ENCODE measurements at places on chromosomes 5 and 9. TPM values are rescaled to one million over a fixed set of nuclear protein-coding genes. Genes with fewer than 3 reads are reported as not detected.

- no peak overlapping the region for H3K27ac ChIP-seq
- no peak for DNase-seq
- no peaks in the 10 kb centered on the region for H3K36me3 ChIP-seq
- H3K27me3 ChIP-seq = no peaks in the 10 kb centered on the region
- no peaks in the 10 kb centered on the region for H3K4me1 ChIP-seq
Observed at GRCh38 chr9:121818016-121818661, 166.7 kb downstream of the DAB2IP start.

DNA sequence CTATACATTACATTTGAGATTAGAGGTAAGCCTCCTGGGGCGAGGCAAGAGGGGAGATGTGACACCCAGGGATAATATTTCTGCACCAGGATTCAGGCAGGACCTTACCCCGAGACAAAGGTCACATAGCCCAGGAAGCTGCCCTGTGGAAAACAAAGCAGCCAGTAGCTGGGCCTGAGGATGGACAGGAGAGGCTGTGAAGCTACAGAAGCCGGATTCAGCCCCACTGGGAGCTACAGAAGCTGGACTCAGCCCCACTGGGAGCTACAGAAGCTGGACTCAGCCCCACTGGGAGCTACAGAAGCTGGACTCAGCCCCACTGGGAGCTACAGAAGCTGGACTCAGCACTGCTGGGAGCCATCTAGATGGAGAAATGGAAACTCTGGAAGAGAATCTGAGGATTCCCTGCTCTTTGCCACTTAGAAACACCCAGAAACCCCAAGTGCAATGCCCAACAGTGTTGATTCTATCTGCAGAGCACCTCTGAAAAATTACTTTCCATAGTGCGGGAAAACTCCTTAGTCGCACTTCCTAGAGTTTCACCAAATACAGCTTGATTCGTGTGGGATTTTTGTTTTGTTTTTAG lies 46.5 kb upstream of the ZFR start:
- no peak overlapping the region for H3K27ac ChIP-seq
- no peaks in the 10 kb centered on the region for H3K27me3 ChIP-seq
- no peak overlapping the region for H3K4me3 ChIP-seq
- no peaks in the 10 kb centered on the region for H3K36me3 ChIP-seq
- no peaks in the 10 kb centered on the region for H3K4me1 ChIP-seq

GRCh38 chr5:111262153-111262552 lies 38.0 kb downstream of the CAMK4 start:
- no peaks in the 10 kb centered on the region for H3K36me3 ChIP-seq
- no peak overlapping the region for H3K27ac ChIP-seq
- no peak for DNase-seq
- no peaks in the 10 kb centered on the region for H3K27me3 ChIP-seq
- no peaks in the 10 kb centered on the region for H3K4me1 ChIP-seq
- H3K4me3 ChIP-seq = no peak overlapping the region

DNA sequence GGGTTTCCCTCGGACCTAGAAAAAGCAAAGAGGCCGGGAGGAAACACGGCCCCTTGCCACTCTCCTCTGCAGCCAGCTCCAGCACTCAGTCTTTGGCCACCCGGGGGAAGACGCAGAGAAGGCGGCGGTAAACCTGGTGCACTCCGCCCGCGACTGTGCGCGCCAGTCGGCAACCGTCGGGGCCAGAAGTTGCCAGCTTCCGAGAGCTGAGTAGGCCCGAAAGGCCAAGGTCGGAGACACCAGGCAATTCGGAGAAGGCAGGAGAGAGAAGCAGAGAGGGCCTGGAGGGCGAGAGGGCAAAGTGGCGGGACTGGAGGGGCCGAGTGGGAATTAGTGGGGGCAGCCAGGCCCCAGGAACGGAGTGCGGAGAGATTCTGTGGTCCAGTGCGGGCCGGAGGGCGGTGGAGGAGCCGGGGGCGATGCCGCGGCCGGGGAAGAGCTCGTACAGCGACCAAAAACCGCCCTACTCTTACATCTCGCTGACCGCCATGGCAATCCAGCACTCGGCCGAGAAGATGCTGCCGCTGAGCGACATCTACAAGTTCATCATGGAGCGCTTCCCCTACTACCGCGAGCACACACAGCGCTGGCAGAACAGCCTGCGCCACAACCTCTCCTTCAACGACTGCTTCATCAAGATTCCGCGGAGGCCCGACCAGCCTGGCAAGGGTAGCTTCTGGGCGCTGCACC lies at the start of gene FOXB2:
Gene FOXB2, plus strand, starts transcription at position 420 of the 690 bp plus-strand sequence. Its CDS starts 0 bp downstream, at position 420.
- no peaks in the 10 kb centered on the region for H3K36me3 ChIP-seq
- no peaks in the 10 kb centered on the region for H3K4me1 ChIP-seq
- DNase-seq = no peak
- no peak within 1 kb of the TSS for H3K4me3 ChIP-seq

GRCh38 chr5:177404641-177405179 lies 4.2 kb upstream of the PFN3 start:
- DNase-seq = no peak
- H3K4me3 ChIP-seq = no peak overlapping the region
- H3K27ac ChIP-seq = no peak overlapping the region
- H3K27me3 ChIP-seq = peaks cover 36% of the 10 kb centered on the region

GRCh38 chr9:7146582-7146981 lies 388.8 kb downstream of the KDM4C start:
- no peak overlapping the region for H3K4me3 ChIP-seq
- peaks cover 2% of the 10 kb centered on the region for H3K36me3 ChIP-seq
- H3K4me1 ChIP-seq = no peaks in the 10 kb centered on the region
- H3K27me3 ChIP-seq = no peaks in the 10 kb centered on the region
- no peak for DNase-seq
- H3K27ac ChIP-seq = no peak overlapping the region

GRCh38 chr5:9269014-9269413 lies 276.9 kb downstream of the SEMA5A start:
- no peak for DNase-seq
- no peaks in the 10 kb centered on the region for H3K36me3 ChIP-seq
- no peaks in the 10 kb centered on the region for H3K27me3 ChIP-seq
- no peaks in the 10 kb centered on the region for H3K4me1 ChIP-seq

GRCh38 chr5:152994033-152994680 lies 496.3 kb upstream of the GRIA1 start:
- H3K27me3 ChIP-seq = no peaks in the 10 kb centered on the region
- no peak for DNase-seq
- no peak overlapping the region for H3K4me3 ChIP-seq
- no peaks in the 10 kb centered on the region for H3K36me3 ChIP-seq

ORM1 gene
- not detected for total RNA-seq

CTXN3 gene
- total RNA-seq = not detected

Measured in endothelial cell of umbilical vein (primary cell).